ENCODE measurements at places on chromosomes 6 and 20. TPM values are rescaled to one million over a fixed set of nuclear protein-coding genes. Genes with fewer than 3 reads are reported as not detected.

OR2H1 gene
- not detected for total RNA-seq

DNA sequence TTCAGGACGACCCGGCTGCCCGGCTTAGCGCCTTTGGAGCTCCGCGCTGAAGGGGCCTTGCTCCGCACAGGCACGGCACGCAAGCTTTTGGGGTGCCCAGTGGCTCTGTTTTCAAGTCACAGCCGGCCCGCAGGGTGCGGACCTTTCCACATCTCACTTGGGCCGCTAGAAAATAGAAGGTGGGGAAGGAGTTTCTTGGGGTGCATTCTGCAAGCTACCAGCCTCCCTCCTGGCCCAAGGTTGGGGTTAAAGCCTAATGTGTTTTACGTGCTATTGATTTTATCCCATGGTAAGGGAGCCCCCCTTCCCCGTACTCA lies 561 bp downstream of the KAT14 start:
- no peak for DNase-seq

DNA sequence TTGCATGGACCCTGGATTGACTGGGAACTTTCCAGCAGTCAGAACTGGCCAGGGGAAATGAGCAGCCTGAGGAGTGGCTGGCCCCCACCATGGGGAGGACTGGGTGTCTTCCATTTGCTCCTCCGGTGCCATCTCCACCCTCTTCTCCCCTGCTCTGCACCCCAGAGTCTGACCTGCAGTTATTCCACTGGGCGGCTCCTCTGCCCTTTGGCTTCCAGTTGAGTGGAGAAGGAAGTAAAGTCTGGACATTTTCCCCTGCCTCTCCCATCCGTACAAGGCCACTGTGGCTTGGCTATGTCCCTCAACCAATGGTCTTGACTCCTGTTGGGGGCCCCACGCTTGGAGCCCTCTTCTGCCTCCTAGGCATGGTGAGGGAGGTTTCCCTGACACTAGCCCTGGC lies 47.9 kb upstream of the NEDD9 start:
- DNase-seq, result no peak

FOXF2 gene
- total RNA-seq, result not detected

DNA sequence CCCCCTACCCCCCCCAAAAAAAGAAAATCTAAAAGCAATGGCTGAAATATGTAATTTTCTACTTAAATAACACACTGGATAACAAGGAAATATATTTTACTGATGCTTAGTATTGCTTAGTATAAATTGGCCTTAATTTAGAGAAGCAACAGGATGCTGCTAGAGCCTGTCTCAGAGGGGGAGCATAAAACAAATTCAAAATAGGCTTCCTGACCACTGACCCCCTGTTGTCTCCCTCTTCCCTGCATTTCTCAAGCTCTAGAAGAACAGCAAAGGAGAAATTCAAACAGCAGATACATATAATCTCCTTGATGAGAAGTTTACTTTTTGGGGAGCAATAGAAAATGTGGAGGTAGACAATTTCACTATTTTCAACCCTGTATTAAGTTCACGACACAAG lies 631.1 kb upstream of the GJE1 start:
- DNase-seq, result no peak

- DNase-seq, result no peak
Measured at GRCh38 chr6:15577106-15577505, 85.7 kb downstream of the DTNBP1 start.

MUC21 gene
- total RNA-seq, result not detected

GRCh38 chr6:44699082-44699481 lies 311.6 kb downstream of the CDC5L start:
- DNase-seq, result no peak

DNA sequence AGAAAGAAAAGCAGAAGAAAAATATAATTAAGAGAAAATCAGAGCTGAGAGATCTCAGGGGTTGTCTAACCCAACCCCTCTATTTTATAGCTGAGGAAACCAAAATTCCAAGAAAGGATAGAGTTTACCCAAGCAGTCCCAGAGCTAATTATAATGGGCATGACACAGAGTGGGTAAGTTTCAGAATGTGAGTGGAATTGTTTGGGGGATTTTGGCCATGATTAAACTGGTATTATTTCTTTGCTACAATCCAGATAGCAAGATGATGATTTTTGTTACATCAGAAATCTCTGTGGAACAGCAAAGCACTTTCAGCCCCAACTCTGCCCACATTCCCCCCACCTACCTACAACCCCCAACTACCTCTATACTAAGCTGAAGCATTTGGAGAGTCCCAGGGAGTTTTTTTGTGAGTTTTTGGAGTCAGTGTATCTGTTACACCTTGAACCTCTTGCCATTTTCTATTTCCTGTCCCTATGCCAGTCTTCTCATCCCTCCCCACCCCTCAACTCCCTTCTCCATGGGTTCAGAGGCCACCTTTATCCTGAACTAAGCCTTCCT lies 24.7 kb downstream of the POFUT1 start:
- no peak for DNase-seq

CASP8AP2 gene
- 33.7 TPM for total RNA-seq

DNA sequence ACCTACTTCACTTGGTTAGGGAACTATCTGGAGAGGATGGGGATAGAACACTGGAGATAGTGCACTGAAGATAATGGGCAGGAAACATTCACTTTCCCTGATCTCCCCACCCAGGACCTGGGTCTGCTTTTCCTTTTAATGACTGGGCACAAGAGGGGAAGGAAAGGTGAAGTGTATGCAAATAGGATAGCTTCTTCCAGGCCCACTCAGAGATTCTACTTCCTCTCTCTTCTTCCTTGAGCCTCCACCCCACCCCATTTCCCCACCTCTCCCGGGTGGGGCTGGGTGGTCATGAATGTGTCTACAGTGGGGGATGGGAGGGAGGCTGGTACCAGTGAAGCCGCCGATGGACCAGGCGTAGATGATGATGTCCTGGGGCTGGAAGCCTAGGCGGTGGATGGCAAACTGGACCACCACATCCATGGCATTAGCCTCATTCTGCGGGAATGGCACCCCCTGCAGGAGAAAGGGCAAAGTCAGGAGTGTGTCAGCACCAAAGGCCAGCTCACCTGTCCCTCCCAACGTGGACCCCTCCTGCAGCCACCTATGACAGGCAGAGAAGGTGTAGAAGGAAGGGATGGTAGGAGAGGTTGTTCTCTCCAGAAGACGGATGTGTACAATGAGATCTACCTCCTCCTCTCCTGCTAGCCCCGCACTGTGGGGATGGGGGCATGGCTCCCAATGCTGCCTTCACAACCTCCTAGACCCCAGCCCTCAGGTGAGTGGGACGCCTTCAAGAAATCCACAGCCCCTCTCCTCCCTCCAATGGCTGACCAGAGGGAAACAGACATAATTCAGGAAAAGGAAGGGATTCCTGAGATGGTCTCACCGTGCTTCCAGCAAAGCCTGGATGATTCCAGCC lies 8.6 kb upstream of the LY6G5C start:
- peak; percentile 31 for DNase-seq

GRCh38 chr6:142881761-142882160 lies 63.2 kb downstream of the HIVEP2 start:
- no peak for DNase-seq

GRCh38 chr6:14974792-14975470 lies 270.9 kb upstream of the JARID2 start:
- no peak for DNase-seq

DNA sequence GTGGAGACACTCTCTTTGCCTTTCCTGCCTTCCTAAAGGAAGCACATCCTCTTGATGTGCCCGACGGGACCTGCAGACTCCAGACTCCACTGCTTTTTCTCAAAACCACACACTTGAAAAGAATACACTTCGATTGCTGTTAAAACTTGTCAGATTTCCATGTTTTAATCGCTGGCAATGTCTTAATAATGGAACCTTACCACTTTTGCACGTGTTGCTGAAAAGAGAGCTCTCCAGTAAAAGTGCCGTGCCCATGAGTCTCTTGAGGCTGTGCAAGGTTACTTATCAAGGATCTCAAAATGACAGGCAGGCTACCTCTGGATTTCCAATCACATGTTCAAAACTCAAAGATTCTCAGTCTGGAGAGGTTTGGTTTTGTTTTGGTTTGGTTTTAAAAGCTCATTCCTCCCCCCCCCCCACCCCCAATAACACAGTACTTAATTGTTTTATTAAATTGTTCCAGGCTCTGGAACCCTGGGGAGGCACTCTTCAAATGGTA lies 12.0 kb upstream of the TFAP2A start:
- DNase-seq, result no peak

SERAC1 gene
- 3.6 TPM for total RNA-seq

- DNase-seq, result no peak
Measured at GRCh38 chr6:164066335-164066734, 651.8 kb downstream of the QKI start.

GRCh38 chr6:106988664-106989063 lies 14.1 kb upstream of the CD24 start:
- DNase-seq, result no peak

DNA sequence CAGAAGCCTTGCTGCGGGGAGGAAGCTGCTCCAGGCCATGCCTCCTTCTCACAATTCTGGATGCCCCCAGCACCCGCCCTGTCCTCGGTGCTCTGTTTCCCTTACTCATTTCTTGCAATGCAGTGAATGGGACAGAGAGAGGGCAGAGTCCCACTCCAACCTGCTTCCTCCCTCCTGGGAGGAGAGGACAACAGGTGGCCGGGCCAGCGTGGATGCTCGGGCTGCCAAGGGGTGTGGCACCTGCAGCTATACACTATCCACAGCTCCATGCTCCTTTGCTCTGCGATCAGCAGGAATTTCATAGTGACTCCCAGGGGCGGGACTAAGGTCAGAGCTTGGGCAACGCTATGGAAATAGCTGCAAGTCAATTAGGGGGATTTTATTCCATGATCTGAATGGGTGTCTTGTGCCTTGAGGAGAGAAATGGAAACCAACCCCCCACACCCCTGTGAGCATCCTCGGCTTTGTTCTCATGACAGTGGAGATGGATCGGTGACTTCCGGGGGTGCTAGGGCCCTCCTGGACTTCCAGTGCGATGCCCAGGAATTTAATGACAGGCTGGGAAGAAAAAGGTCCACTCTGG lies 192.5 kb downstream of the MYLK4 start:
- DNase-seq, result no peak

Data from activated naive CD4-positive, alpha-beta T cell treated with anti-CD3 and anti-CD28 coated beads, Interleukin-2, amount 50 U/mL, for 72 hours (primary cell).